HCT116 (cell line): ENCODE measurements at places on chromosomes 1 and 21. TPM values are rescaled to one million over a fixed set of nuclear protein-coding genes. Genes with fewer than 3 reads are reported as not detected.

GRCh38 chr1:216528816-216529215 is 105.6 kb upstream of the USH2A start:
- H3K4me1 ChIP-seq, result no peaks in the 10 kb centered on the region
- no peak for DNase-seq
- H3K36me3 ChIP-seq, result no peaks in the 10 kb centered on the region
- H3K27ac ChIP-seq, result no peak overlapping the region
- H3K4me3 ChIP-seq, result no peak overlapping the region
- H3K27me3 ChIP-seq, result no peaks in the 10 kb centered on the region

DNA sequence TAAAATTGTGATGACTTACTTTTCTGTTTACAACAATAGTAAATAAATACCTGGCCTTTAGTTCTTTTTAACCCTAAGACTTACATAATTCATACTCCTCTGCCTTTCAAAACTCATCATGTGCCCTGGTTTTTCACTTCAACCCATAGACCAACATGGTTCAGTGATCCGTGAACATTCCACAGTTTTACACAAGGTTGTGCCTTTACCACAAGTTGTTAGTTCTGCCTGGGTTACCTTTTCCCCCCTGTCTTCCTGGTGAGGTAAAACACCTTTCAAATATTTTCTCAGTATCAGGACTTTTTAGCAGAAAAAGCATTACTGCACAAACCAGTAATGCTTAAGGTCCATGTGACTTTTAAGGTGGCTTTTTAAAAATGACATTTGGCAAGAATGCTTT is 1466.4 kb downstream of the PLA2G4A start:
- H3K27me3 ChIP-seq, result no peaks in the 10 kb centered on the region
- no peak overlapping the region for H3K27ac ChIP-seq
- H3K4me1 ChIP-seq, result no peaks in the 10 kb centered on the region
- no peaks in the 10 kb centered on the region for H3K36me3 ChIP-seq
- H3K4me3 ChIP-seq, result no peak overlapping the region
- DNase-seq, result no peak

The TMEM125 gene
- total RNA-seq, result 13.9 TPM

The LEFTY2 gene
- total RNA-seq, result not detected

The FCRL6 gene
- total RNA-seq, result not detected
